ENCODE measurements at places on chromosomes 2 and 18.

- no peak for DNase-seq
These were observed 198.2 kb upstream of the COPS8 start for GRCh38 chr2:236887531-236887930.

DNA sequence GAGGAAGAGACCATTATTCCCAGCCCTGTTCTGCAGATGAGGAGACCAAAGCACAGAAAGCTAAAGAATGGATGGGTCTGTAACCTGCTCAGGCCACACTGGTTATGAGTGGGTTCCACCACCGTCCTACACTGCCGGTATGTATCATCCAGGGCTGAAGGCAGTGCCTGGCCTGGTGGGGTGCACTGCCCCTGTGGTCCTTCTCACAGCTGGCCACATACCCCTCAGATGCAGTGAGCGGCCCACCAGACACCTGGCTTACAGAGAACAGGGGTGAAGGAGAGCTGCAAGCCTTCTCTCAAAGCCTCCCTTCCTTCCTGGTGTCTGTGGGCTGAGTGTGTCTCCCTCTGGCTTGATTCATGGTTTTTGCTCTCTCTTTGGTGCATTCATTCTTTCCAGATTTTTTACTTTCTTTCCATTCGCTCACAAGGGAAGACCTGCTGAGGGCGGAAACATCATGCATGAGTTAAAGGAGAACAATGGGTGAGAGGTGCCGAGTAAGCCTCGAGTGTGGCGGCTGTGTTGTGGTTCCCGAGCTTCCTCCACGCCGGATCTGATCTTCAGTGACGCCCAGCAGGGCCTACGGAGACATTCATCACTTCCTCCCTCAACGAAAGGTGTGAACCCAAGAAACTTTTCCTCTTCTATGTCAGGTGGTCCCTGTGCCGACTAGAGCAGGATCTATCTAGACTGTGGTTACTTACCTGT lies 62.1 kb upstream of the REL start:
- DNase-seq, result peak; percentile 85

- DNase-seq, result no peak
These were observed 320.8 kb downstream of the AFF3 start for GRCh38 chr2:99821572-99821971.

DNA sequence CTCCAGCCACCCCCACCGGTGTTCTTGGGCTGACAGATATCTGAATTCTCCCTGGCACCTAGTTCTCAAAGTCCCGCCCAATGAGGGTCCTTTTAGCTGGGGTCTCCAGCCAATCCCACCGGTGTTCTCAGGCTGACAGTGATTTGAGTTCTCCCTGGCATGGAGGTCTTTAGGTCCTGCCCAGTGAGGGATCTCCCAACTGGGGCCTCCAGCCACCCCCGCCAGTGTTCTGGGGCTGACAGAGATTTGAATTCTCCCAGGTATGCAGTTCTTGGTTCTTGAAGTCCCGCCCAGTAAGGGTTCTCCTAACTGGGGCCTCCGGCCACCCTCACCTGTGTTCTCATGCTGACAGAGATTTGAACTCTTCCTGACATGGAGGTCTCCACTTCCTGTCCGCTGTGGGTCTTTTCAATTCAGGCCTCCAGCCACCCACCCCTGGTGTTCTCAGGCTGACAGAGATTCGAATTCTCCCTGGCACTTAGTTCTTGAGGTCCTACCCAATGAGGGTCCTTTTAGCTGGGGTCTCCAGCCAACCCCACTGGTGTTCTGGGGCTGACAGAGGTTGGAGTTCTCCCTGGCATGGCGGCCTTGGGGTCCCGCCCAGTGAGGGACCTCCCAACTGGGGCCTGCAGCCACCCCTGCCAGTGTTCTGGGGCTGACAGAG lies 154.6 kb downstream of the ANKRD36 start:
- DNase-seq, result peak; percentile 22

DNA sequence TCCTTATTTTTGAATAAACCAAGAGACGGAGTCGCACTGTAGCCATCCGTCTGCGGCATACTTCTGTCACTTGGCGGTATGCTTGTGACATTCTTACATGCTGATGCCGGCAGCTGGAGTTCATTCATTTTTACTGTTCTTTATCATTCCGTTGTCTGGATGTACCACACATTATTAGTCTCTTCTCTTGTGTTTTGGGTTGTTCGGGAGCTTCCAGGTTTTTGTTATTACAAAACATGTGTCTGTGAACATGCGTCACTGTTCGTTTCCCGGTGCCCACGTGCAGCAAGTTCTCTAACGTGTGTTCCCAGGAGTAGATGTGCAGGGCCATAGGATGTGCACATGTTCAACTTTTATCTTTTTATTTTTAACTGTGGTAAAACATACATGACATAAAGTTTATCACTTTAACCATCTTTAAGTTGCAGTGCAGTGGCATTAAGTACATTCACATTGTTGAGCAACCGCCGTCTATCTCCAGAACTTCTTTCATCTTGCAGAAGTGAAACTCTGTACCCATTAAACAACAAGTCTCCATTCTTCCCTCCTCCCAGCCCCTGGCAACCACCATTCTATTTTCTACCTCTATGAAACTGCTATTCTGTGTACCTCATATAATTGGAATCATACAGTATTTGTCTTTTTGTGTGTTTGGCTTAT lies 40.1 kb downstream of the MTCL1 start:
- DNase-seq, result no peak

- no peak for DNase-seq
These were observed 158.2 kb upstream of the MYCN start for GRCh38 chr2:15782009-15782751.

DNA sequence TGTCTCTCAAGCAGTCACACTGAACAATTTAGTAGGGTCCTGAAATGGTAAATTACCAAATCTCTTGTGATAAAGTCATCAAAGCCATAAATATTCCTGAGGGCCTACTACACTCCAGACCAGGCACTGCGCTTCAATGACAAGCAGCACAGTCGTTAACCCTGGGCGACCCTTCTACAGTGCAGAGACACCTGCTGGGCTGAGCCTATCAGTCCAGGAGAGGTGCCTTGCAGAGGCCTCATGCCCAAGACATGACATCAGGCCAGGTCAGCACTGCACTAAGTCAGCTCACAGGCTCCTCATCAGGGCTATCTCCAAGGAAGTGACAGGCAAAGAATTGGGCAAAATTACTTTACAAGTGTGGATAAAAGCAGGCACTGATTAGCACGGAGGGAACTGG lies 166.4 kb upstream of the EPB41L3 start:
- no peak for DNase-seq
